ENCODE measurements at places on chromosomes 4 and X.

- DNase-seq = no peak
Measured at GRCh38 chrX:129833153-129833990, 10.3 kb downstream of the ZDHHC9 start.

DNA sequence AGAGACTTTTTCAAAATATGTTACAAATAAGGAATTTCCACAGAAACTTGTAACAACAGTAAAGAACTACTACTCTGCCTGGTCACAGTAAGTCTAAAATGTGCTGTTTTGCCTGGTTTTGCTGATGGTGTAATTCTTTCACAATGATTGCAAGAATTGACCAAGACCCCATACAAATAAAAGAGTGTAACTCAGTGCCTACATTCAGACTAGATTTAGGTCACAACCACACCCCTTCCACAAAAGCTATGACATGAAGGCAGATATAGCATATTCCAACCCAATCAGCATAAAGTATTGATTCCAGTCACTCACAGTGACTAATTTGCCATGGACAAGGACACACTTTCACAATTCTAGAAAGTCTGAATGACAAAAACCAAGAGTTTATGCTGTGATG lies 53.7 kb upstream of the TMPRSS11F start:
- DNase-seq = no peak

GRCh38 chr4:93396272-93396671 lies 432.3 kb upstream of the ATOH1 start:
- DNase-seq = no peak

DNA sequence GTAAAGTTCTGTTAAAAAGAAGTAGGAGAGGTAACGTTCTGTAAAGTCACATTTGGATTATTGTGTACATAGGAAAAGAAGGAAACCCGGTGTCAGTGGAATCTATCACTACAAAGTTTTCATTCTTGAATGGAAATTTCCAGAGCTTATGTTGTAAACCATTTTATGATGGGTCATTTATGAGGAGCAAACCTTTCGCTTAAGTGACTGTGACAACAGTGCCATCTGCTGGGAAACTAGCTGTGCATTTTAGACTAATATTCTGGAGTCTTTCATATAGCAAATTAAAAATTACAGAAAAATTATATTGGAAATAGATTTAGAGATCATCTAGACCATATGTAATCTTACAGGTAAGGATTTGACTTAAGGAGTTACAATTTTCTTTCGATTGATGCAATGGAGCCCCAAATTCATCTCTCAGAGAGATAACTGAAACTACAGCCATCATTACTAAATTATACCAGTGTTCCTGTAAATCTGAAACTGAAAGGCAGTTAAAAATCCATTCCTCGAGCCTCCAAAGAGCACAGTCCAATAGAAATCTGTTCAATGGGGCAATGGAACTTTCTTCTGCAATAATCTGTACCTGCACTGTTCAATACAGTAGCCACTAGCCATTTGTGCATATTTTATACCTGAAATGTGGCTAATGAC lies 26.9 kb downstream of the ASB9 start:
- peak; percentile 7 for DNase-seq

- no peak for DNase-seq
Measured at GRCh38 chr4:168119100-168119499, 26.8 kb downstream of the ANXA10 start.

DNA sequence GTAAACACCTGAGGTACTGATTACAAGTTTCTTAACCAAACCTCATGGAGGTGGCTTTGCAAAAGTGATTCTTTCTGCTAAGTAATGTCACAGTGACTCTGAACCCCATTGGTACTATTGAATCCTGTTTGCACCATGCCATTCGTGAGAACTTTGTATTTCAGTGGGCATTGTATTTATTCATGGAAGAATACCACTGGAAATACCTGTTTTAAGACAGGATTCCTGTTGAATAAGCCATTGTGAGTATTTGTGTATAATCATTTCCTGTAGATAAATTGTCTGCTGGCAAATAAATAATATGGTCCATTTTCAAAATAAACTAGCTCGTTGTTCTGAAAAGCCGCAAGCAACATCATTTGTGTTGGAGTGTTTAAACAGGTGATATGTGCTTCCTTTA lies 136.4 kb upstream of the GUCY1A1 start:
- DNase-seq = no peak

GRCh38 chrX:87571964-87572363 lies 54.4 kb downstream of the KLHL4 start:
- no peak for DNase-seq

DNA sequence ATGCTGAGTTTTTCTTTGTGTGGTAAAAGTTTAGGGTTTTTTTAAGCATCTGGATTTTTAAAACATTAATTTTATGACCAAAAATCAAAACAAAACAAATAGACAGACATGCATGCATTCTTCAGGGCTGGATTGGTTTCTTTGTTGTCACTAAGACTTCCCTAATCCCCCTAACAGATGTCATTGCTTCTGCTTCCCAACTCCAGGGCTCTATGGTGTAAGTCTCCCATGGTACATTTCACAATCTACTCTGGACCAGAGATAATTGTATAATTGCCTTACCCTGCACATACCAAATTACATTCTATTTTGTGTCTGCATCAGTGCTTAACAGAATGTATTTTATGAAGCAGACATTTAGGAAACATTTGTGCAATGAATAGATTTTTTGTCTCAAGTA lies 529.1 kb upstream of the SMIM31 start:
- no peak for DNase-seq

GRCh38 chrX:110004215-110004614 lies 1.3 kb downstream of the TMEM164 start:
- no peak for DNase-seq

DNA sequence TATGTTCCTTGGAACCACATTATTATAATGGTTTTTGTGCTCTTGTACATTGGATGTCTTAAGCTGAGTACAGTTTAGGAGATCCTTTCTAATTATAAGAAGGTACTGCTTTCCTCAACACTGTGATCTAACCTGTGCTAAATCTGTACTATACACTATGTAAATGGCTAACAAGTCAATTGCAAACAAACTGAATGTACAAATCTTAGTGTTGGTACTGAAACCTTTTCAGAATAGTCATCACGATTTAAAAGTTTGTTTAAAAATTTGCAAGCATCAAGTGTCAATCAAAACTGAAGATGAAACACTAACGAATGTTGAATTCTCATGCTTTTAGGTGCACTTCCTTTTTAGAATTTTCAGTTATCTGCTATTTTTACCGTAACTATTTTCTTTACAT lies 2090.4 kb upstream of the TENM3 start:
- no peak for DNase-seq

GRCh38 chrX:77899081-77899828 lies at the start of gene COX7B:
Gene COX7B (plus strand): TSS chrX:77899468. CDS start chrX:77899554, 86 bp downstream.
- peak; percentile 31 for DNase-seq

DNA sequence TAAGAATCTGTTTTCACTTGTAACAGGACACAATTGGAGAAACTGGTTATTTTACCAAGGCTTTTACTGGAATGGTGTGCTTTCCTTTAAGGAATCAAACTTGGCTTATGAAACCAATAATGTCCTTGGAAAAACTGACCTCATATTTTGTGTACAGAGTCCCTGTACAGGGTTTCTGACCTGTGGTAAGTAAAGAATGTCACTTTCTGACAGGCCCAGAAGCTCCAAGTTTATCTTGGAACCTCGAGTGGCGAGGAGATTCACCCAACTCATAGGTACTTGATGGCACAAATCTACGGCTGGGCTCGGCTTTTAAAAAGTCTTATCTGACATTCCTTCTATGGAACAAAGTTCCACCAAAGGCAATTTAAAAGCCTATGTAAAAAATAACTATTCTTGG lies 17.0 kb downstream of the ASIC5 start:
- no peak for DNase-seq

- no peak for DNase-seq
Measured at GRCh38 chrX:124467202-124467601, 120.8 kb downstream of the SH2D1A start.

- no peak for DNase-seq
Measured at GRCh38 chr4:1767061-1767769, 25.9 kb upstream of the FGFR3 start.

DNA sequence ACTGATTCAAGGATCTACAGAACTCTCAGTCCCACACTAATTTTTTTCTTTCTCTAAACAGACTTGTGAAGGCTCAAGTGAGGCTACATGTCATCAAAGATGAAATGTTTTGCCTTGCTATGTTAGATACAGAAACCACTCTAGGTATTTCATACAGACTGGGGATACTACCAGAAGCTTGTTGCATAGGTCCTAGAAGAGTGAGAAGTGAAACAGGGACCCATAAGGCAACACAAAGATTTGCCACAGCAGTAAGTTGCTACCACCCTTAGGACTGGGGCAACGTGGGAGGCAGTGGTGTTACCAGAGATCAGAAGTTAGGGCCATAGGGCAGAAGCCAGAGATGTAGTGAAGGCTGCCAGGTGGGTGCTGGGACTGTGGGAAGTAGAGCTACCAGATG lies 50.7 kb upstream of the MID1IP1 start:
- no peak for DNase-seq

- DNase-seq = no peak
Measured at GRCh38 chr4:104740161-104740560, 245.5 kb upstream of the CXXC4 start.

DNA sequence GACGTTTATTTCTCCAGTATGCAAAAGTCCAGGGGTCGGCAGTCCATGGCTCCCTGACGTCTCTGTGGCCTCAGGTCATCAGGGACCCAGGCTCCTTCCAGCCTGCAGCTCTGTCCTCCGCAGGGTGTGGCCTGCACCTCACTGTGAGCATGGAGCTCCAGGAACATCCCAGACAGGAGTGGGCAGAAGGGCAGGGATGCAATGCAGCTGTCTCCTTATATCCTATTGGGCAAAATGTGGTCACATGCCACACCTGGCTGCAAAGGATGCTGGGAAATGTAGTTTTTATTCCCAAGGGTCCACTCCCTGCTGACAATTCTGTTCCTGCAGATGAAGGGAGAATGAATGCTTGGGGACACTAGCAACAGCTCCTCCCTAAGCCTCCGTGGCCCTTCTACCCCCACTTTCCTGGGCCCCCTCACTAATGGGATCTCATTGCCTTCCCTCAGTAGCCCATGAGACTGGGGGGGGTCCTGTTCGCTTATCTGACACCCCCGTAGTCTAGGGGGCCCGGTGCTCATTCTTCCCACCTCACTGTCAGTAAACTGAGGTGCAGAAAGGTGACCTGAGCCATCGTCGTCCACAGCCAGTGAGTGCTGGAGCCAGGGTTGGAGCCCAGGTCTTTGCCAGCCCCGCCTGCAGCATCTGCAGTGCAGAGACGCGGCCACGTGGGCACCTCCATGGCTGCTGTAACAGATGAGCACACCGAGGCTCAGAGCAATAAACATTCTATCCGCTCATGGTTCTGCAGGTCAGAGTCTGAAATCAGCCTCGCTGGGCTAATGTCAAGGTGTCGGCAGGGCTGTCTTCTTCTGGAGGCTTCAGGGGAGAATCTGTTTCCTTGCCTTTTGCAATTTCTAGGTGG lies 5.9 kb upstream of the GRPEL1 start:
- no peak for DNase-seq

- no peak for DNase-seq
Measured at GRCh38 chrX:44042116-44042515, 68.9 kb upstream of the NDP start.

GRCh38 chr4:160142579-160142978 lies 1039.7 kb downstream of the RAPGEF2 start:
- DNase-seq = no peak

DNA sequence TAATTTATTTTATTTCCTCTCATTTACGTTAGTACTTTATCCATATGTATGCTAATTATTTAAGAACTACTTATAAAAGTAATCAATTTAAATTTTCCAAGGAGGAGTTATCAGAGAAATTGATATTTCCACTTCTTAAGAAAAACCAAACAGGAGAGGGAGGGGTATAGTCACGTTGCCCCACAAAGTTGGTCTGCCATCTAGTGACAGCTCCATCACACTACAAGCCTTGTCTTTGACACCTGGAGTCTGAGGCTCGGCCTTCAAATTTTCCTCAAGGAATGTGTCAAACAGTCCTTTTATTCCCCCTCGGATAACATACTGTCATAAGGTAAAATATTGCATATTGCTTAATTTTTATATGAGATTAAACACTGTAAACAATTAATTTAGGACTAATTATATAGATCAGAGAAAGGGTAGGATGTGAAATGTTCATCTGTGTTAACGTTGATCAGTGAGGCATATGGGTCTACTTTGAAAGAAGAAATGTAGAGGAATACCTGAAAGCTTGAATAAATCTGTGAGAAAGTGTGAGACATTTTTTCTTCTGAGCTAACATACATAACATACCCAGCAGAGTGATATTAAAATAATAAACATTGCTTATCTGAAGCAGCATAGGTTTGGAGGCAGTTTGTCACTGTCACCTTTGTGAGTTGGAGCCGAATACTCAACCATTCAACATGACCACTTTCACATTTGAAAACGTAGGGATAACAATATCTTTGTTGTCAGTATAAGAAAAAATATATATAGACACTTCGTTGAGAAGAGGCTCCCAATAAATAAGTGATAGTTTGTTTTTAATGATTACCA lies 114.4 kb downstream of the GLRA3 start:
- no peak for DNase-seq

- no peak for DNase-seq
Measured at GRCh38 chr4:67746797-67747495, 7.2 kb downstream of the GNRHR start.

- no peak for DNase-seq
Measured at GRCh38 chr4:188127214-188127874, 11.9 kb upstream of the TRIML1 start.

- DNase-seq = no peak
Measured at GRCh38 chr4:104494185-104494584, 509 bp downstream of the CXXC4 start.

- no peak for DNase-seq
Measured at GRCh38 chr4:85780664-85781063, 305.7 kb downstream of the ARHGAP24 start.
